ENCODE measurements at places on chromosomes 6 and 20.

- DNase-seq, result no peak
Observed at GRCh38 chr20:48211238-48211637, 426.0 kb upstream of the SULF2 start.

DNA sequence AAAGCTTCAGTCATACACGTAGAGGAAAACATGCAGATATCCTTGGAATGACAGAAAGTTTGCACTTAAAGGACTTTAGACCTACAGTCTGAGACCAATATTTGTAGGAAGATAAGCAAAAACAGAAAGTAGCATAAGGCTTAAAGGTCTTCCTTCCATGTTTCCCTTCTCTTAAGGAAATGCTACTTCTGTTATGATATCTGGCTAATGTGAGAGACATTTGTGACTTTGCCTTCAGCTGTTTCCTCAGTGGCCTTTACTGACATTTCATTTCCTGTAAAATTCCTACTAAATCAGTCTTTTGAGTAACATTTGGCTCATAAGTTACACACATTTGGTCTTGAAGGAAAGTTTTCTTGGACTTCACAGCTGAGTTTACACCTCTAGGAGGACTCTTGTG lies 713.4 kb downstream of the TBC1D32 start:
- DNase-seq, result no peak

DNA sequence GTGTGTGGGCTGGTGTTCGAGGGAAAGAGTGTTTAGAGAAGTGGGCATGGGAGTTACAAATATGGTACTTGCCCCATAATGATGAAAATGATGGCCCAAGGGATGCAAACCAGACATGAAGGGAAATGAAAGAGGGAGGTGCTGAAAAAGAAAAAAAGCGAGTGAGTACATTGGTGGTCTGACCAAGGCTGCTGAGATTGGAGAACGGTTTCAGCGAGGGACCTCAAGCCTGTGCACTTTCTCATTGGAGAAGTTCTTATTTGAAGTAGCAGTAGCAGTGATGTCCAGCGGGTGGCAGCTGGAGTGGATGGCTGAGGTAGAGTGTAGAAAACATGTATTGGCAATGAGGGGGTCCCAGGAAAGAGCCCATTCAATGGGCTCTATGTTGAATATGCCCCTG lies 54.8 kb downstream of the TNFAIP3 start:
- DNase-seq, result no peak

- no peak for DNase-seq
Observed at GRCh38 chr6:87183687-87184086, 28.3 kb downstream of the ZNF292 start.

DNA sequence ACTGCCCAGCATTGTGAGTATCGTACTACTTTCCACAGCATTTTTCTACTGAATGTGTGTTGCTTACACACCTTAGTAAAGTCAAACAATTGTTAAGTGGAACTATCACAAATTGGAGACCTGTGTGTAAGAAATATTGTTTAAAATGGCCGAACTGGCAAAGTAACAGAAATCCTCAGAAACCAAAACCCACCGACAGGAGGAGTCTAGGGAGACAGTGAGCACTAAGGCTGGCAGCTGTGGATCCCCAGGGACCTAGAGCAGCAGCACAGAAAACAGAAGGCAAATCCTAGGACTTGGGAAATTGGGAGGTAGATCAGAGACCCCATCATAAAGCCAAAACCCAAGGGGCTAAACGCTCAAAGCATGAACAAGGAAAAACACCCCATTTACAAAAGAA lies 69.9 kb downstream of the SESN1 start:
- peak; percentile 43 for DNase-seq

Measured in ELF-1 (cell line).